ENCODE measurements at places on chromosomes 7 and 10.

- no peak for DNase-seq
Observed at GRCh38 chr10:108167766-108168165, 1003.3 kb upstream of the SORCS1 start.

DNA sequence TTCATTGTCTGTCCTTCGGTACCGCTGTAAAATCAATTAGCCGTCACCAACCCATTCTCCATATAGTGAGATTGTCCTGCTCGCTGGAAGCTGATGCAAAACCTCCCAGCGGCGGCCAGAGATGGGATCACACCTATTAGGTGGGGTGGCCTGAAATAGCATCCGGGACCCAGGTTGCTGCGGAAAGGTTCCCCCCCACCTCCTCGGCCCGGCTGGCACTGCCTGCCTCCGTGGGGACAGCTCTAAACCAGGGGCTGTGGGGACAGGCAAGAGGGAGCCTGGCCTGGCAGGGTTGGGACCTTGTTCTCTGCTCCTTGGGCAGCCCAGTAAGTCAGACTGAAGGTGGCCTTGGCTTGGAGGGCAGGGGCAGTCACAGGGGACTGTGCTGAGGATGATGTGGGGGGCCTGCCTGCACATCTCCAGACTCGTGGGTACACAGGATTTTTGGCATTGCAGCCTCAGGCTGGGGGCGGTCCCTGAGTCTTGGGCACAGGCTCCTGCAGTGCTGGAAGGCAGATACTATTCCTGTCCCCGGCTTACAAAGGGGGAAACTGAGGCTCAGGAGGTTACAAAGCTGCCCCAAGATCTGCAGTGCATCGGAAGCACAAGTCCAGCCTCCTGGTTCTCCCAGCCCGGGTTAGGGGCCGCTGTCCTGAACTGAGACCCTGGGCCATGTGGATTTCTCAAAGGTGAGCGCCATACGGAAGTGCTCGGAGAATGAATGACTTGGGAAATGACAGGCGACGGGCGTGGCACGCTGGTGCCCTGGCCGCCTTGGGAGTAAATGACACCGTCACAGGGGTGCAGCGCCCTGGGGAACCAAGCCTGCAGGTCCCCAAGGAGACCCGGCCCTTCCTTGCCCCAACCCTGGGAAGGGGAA is 65.6 kb downstream of the UNCX start:
- DNase-seq = no peak

DNA sequence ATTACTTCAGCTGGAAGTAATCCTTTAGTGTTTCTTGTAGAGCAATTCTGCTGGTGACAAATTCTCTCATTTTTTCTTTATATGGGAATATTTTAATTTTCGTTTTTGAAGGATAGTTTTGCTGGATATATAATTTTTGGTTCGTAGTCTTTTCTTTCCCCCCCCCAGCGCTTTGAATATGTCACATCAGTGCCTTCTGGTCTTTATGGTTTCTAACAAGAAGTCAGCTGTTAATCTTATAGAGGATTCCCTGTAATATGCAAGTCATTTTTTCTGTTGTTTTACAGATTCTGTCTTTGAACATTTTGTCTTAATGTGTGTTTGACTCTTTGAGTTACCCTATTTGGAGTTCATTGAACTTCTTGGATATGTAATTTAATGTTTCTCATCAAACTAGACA is 96.3 kb downstream of the SDK1 start:
- DNase-seq = no peak

DNA sequence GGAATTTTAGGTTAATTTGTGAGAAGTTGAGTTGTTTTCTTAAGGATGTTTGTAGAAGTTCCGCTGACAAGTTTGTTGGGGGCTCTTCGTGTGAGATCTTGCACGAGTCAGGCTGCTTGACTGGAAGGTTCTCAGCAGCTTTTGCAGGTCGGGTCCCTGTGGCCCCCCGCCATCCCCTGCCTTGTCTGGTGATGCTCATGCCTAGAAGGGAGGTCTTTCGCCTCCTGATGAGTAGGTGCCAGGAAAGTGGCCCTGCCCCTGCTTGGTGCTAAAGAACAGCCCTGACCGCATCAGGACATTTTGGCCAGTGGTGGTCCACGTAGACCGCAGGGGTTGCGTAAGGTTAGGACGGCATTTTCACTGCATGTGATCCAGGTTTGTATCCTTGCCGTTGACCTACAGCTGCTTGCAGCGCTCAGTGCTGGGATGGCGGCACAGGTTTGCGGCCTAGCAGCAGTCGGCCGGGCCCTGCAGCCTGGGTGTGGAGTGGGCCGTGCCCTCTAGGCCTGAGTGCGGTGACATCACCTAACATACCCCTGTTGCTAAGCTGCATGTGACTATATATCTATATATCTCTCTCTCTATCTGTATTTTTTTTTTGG is 62.4 kb downstream of the DNAJB6 start:
- no peak for DNase-seq

DNA sequence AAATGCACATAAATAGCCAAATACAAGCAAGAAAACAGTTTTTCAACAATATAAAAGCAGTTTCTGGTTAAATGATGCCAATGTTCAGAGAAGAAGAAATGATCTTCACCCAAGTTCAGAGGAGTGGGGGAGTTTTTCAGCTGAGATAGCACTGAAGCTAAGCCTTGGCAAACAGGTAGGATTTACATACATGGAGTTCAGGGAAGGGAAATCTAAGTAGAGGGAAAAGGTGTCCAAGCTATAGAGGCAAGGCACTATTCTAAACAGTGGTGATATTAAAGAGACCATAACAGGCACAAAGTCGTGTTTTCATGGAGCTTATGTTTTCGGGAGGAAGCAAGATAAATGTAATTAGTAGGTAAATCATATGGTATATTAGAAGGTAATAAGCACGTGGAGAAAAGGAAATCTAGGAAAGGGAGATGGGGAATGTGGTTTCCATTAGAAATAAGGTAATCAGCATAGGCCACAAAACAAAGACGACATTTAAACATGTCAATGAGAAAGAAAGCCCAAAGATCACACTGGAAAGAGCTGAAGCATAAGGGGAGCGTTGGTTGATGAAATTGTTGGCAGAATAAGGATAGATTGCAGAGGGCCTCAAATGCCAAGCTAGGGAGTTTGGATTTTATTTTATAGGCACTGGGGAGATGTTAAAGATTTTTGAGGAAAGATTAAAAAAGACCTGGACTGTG is 704.3 kb downstream of the MAGI2 start:
- DNase-seq = no peak

GRCh38 chr10:94014304-94014703 is 20.6 kb downstream of the PLCE1 start:
- no peak for DNase-seq

GRCh38 chr7:33814936-33815335 is 90.4 kb upstream of the BMPER start:
- DNase-seq = no peak

GRCh38 chr7:129144095-129144833 is at the start of gene TSPAN33:
Gene TSPAN33, plus strand, starts transcription at chr7:129144707. Its CDS starts 274 bp downstream, at chr7:129144981.
- peak; percentile 96 for DNase-seq

DNA sequence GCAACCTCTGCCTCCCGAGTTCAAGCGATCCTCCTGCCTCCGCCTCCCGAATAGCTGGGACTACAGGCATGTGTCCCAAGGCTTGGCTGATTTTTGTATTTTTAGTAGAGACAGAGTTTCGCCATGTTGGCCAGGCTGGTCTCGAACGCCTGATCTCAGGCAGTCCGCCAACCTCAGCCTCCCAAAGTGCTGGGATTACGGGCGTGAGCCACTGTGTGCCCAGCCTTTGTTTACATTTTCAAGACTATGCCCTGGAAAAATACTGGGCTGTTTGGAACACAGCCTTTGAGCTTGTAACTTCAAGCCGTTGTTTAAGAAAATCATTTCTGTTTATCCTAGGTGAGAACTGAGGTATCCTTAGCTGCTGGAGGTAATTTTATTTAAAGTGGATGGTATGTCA is 1.9 kb downstream of the ZKSCAN1 start:
- no peak for DNase-seq

DNA sequence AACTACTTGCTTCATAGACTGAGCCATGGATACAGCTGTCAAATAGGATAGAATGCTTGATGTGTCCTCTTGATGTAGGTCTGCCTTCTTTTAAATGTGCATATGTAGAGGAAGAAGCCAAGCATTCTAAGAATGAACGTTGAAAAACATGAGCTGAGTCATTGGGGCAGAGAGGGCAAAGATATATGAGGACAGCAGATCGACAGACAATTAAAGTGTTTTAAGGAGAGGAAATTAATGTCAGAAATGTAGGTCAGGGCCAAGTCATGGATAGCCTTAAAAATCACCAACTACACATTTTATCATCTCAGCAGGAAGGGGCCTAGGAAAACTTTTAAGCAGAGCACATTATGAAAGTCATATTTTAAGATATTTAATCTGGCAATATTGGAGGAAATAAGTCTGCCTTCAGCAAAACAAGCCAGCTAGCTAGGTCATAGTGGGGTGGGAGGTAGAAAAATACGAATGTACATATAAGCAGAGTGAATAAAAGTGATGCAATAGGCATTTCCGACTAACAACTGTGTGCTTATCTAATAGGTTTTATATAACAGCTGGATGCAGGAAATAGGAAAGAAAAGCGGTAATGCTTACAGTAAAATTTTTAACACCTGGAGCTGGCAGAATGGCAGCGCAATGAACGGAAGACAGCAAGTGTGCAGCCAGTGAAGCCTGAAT is 638.3 kb upstream of the TPK1 start:
- DNase-seq = no peak

DNA sequence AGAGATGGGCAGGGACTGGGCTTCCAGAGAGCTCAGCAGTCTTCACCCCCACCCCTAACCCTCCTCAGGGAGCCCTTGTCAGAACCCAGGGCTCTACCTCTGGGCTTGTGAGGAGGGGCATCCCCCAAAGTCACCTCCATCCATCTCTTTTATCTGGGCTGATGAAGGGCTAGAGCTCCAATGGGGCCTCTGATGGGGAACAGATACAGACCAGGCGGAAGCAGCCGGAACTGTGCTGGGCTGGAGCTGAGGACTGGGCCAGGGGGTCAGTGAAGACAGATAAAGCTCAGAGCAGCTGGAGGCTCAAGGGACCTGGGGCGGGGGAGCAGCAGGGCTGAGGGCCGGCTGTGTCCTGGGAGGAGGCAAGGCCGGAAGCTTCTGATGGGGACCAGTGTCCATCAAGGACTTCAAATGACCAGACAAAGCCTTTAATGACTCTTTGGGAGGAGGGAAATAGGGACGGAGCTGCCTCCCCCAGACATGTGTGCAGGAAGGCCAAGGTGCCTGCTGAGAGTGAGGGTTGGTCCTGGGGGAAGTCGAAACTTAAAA is 10.2 kb downstream of the KAZALD1 start:
- DNase-seq = no peak

- DNase-seq = no peak
Observed at GRCh38 chr7:138903186-138903820, 77.9 kb downstream of the KIAA1549 start.

GRCh38 chr7:113764401-113765035 is 154.3 kb downstream of the PPP1R3A start:
- DNase-seq = no peak

DNA sequence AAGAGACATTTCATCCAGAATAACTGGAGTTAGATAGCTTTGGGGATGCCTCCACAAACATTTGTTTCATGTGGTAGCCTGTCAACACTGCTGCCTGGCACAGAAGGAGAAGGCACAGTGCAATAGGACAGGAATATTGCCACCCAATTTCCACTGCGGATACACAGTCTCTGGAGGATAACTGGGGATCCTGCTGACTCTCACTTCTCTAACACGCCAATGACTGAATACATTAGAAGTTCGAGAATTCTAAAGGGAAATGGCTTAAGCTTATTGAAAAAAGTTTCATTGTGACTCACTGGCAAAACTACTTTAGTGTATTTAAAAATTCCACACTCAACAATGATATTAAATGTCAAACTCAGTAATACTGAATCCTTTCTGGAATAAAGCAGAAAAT is 12.9 kb downstream of the ARL3 start:
- no peak for DNase-seq

- DNase-seq = peak; percentile 88
Observed at GRCh38 chr7:79452032-79452494, 1.4 kb downstream of the MAGI2 start.

GRCh38 chr7:85554236-85555178 is 367.7 kb upstream of the SEMA3D start:
- DNase-seq = peak; percentile 20

GRCh38 chr7:132402096-132402495 is 174.2 kb downstream of the PLXNA4 start:
- no peak for DNase-seq

DNA sequence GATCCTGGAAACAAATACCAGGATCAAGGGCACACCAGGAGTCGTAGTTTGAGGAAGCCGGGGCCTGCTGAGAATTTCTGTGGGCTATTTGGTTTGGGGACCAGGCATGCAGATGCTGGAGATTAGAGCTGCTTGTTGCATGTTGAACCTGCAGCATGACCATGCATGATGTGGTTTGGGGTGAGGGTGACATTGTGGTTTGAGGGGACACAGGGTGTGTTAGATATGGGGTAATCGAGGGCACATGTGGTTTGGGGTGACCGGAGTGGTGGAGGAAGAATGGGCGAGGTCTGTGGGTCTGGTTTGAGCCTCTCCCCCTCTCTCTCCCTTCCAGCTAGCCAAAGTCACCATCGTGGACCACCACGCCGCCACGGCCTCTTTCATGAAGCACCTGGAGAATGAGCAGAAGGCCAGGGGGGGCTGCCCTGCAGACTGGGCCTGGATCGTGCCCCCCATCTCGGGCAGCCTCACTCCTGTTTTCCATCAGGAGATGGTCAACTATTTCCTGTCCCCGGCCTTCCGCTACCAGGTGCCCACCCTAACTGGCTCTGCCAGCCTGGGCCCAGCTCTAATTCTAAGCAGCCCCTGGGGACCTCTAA is 10.2 kb downstream of the NOS3 start:
- no peak for DNase-seq

DNA sequence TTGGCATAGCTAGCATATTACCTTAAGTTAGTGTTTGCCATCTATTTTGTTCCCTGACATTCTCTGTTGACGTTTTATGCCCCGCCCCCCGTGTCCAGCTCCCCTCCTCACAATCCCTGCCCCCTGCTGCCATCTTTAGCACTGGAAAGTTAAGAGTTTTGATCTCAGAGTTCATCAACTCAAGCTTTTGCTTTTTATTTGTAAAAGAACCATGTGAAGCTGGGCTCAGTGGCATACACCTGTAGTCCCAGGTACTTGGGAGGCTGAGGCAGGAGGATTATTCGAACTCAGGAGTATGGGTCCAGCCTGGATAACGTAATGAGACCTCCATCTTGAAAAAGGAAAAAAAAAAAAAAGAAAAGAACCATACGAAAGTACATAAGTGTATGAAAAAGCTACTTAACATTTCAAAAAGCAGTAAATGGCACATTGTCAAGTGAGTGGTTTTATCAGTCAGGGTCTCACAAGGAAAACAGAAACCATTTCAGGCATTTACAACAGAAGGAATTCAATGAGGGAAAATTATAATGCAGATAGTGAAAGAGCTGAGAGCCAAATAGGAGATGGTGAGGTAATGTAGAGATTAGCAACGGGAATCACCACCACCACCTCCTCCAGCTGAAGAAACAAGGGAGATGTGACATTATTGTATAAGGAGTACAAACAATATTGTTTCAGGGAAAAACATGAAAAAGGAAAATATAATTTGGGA is 64.9 kb downstream of the MCU start:
- DNase-seq = no peak

- DNase-seq = no peak
Observed at GRCh38 chr7:156604311-156604710, 36.3 kb upstream of the RNF32 start.

GRCh38 chr10:120505866-120506265 is 48.8 kb downstream of the PLPP4 start:
- no peak for DNase-seq
